ENCODE measurements at places on chromosomes 7 and 10.

GRCh38 chr10:119516381-119517234 is 25.9 kb downstream of the RGS10 start:
- DNase-seq = no peak

GRCh38 chr10:131183546-131184045 is 127.9 kb downstream of the TCERG1L start:
- no peak for DNase-seq

- no peak for DNase-seq
Observed at GRCh38 chr7:130458257-130458656, 17.4 kb upstream of the CEP41 start.

GRCh38 chr7:119684763-119685162 is 588.2 kb upstream of the KCND2 start:
- DNase-seq = no peak

DNA sequence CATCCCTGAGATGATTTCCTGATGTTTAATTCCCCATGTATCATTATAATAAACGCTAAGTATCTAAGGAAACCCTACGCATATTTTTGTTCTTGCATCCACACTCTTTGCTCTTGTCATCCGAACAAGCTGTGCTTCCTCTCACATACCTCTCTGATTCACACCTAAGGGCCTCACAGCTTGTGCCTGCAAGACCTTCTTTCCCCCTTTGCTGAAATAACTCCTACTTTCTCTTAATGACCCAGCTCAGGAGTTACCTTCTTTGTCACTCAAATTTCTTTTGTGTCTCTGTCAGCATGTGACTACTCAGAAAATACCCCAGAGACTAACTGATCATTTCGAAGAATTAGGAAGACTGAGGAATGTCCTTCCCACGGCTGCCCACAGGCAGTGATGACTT is 209.3 kb upstream of the IMMP2L start:
- no peak for DNase-seq

DNA sequence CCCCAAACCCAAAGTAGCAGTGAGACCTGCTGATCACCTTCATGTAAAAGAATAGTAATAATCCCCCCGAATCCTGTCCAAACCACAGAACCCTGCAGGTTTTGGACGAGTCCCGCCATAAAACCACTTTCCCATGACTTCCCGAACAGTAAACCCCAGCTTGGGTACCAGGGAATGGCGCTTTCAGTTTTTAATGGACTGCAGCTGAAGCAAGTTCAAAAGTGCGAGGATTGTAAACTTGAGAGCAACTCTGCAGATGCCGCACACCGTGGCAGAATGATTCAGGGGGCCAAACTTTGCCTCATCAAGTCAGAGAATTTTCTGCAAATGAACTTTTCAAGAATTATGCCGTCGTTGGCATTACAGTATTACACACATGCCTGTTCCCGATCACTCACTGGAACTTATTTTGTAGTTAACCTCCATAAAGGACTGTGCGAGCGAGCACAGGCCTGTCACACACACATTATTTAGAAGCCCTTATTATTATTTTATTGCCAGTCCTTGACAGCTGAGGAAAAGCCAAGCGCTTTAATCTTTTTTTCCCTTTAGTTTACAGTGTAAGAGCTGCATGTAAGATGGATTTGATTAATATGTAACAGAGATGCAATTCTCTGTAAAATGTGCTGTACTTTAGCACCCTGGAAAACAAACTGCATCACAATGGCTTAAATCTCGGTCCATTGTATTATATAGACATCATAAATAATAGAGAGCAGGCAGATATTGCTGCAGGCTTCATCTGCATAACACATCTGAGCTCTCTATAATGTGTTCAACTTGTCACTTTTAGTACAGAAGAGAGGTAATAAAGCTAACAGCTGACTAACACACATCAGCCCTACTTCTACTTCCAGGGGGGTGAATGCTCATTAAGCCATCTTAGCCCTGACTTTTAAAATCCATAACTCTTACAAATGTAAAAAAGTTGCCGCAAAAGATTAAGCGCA is 493.5 kb upstream of the GALNT17 start:
- no peak for DNase-seq

GRCh38 chr7:116499168-116500077 is at the start of gene CAV2:
CAV2 (plus strand) TSS chr7:116499738; CDS start chr7:116499782, 44 bp downstream.
- peak; percentile 93 for DNase-seq
